ENCODE measurements at places on chromosomes 3 and 15. TPM values are rescaled to one million over a fixed set of nuclear protein-coding genes. Genes with fewer than 3 reads are reported as not detected.

HTR3C gene
- polyA plus RNA-seq = not detected

FOXL2NB gene
- polyA plus RNA-seq = not detected

DYNLT2B gene
- polyA plus RNA-seq = 10.3 TPM

PRR20G gene
- polyA plus RNA-seq = not detected
